ENCODE measurements at places on chromosomes 2 and 18.

- DNase-seq: no peak
Measured at GRCh38 chr2:236802862-236803261, 233.2 kb downstream of the ACKR3 start.

DNA sequence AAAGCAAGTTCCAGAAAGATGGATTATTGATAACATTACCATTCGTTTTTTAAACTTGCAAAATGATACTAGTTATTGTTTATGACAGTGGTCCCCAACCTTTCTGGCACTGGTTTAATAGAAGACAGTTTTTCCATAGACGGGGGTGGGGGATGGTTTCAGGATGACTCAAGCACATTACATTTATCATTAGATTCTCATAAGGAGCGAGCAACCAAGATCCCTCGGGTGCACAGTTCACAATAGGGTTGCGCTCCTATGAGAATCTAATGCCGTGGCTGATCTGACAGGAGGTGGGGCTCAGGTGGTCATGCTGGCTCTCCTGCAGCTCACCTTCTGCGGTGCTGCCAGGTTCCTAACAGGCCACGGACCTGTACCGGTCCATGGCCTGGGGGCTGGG is 86.2 kb downstream of the BCL2 start:
- no peak for DNase-seq

GRCh38 chr2:179044500-179044899 is 5.4 kb downstream of the CCDC141 start:
- DNase-seq: no peak

GRCh38 chr2:205438241-205438640 is 244.1 kb upstream of the NRP2 start:
- DNase-seq: no peak

DNA sequence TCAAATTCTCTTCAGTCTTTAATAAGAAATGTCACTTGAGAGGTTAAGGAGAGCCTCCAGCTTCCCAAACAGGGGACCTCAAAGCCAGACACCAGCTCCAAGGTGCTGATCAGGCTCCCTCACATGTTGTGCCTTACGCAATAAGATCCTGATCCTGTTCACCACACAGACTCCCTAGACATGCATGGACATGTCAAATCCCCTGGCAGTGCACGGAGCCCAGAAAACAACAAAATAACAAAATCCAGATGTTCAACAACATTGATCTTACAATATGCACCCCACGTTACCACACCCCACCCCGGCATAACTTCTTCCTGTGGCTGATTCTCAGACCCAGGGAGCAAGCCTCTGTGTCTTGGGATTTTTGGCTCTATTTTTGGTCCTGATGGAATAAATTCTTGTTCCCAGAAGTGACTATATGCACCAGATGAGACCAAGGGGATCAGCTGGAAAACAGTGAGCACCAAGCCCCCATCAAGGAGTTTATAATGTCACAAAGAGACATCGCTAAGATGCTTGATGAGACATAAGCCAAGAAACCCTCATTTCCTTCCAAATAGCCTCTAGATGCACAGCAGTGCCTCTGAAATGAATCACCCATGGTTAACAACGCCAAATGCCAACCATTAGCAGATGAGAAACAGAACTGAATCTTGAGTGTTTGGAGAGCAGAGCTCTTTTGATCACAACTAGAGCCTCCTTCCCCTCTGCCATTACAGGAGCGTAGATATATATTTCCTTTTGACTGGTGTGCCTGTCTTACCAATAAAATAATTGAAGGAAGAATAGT is 198.2 kb downstream of the PRKCE start:
- no peak for DNase-seq

DNA sequence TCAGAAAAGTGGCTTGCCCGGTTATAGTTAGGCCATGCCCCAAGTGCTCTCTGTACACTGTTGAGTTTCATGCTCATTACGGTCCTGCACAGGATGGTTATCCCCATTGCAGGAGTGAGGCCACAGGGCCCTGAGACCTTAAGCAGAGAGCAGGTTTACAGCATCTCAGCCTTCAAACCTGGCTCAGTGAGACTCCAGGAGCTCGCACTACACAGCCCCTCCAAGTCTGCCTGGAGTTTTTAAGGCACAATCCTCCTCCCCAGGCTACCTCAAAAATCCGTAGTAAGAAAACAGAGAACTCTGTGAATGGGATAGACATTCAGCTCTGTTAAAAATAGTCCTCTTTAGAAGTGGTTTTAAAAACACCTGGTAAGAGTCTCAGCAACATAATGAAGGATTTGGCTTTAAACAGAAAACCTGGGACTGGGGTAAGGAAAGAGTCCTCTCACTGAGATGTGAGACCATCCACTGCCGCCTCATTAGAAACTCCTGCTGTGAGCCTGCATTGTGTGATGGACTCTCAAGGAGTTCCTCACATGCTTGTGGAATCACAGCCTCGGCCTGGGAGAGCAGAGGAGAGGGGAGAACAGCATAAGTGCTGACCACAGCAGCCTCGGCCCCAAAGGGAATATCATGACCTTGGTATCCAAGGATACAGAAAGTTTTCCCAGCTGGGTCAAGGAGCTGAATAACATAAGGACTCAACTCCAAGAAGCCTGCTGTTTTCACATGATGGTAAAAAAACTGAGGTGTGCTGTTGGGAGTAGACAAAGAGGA is 214.8 kb downstream of the ATAD2B start:
- no peak for DNase-seq

Measured in body of pancreas (tissue), 4 donors.